ENCODE measurements at places on chromosomes 7 and 10.

- DNase-seq = no peak
Measured at GRCh38 chr7:146150153-146150552, 33.6 kb downstream of the CNTNAP2 start.

- no peak for DNase-seq
Measured at GRCh38 chr10:88330174-88330573, 252.9 kb downstream of the RNLS start.

- no peak for DNase-seq
Measured at GRCh38 chr7:114921631-114922025, 266 bp upstream of the MDFIC start.

- no peak for DNase-seq
Measured at GRCh38 chr7:80760292-80760691, 121.8 kb downstream of the CD36 start.

GRCh38 chr10:122294511-122295450 lies 23.7 kb downstream of the BTBD16 start:
- no peak for DNase-seq

GRCh38 chr10:14548474-14548873 lies 217.8 kb upstream of the FRMD4A start:
- no peak for DNase-seq

DNA sequence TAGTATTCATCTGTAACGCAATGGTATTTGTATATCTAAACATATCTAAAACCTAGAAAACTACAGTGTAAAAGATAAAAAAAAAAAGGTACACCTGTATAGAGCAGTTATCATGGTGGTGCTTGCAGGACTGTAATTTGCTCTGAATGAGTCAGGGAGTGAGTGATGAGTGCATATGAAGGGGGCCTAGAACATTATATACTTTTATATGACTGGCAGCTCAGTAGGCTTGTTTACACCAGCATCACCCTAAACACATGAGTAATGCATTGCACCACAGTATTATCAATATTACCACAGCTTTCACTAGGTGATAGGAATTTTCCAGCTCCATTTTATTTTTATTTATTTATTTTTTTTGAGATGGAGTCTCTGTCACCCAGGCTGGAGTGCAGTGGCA lies 40.8 kb downstream of the TRIM24 start:
- no peak for DNase-seq

DNA sequence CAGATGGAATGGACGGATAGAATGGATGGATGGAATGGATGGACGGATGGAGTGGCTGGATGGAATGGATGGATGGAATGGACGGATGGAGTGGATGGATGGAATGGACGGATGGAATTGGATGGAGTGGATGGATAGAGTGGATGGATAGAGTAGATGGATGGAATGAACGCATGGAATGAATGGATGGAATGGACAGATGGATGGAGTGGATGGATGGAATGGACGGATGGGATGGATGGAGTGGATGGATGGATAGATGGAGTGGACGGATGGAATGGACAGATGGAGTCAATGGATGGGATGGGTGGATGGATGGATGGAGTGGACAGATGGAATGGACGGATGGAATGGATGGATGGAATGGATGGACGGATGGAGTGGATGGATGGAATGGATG lies 259.7 kb upstream of the C7orf33 start:
- no peak for DNase-seq

GRCh38 chr10:35940141-35941041 lies 298.3 kb upstream of the FZD8 start:
- no peak for DNase-seq

DNA sequence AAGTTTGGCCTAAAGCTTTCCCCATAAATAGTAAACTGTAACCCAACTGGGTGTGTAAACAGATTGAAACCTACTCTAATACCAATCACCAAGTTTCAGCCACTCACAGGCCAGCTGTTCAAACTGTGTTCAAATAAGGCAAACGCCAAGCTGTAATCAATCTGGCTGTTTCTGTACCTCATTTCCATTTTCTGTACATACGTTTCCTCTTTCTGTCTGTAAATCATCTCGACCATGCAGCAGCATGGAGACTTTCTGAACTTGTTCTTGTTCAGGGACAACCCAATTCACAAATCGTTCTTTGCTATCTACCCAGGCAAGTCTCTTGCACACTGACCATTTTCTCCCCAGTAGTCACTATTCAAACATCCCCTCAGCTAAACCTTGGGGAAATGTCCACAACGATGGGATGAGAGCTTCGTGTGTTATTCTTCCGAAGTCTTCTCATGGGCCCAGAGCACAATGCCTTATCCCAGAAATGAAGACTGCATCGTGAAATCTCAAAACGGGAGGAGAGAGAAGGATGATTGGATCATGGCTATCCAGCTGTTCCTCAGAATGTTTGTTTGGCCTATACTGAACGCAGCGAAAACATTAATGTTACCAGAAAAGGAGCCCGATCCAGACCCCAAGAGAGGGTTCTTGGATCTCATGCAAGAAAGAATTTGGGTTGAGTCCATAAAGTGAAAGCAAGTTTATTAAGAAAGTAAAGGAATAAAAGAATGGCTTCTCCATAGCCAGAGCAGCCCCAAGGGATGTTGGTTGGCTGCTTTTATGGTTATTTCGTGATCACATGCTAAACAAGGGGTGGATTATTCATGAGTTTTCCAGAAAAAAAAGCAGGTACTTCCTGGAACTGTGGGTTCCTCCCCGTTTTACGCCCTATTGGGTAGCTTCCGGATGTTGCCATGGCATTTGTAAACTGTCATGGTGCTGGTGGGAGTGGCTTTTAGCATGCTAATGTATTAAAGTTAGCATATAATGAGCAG lies 86.2 kb downstream of the SLC16A9 start:
- no peak for DNase-seq

- no peak for DNase-seq
Measured at GRCh38 chr7:121302214-121302745, 26.5 kb upstream of the WNT16 start.

GRCh38 chr7:87154569-87154968 lies 2.3 kb downstream of the DMTF1 start:
- no peak for DNase-seq

Data from stimulated activated CD4-positive, alpha-beta T cell treated with anti-CD3 and anti-CD28 coated beads, Interleukin-1b, Interleukin-23, amount 100 ng/mL, for 1 hour (primary cell).